PC-3 (cell line): ENCODE measurements at places on chromosomes 3 and 15. TPM values are rescaled to one million over a fixed set of nuclear protein-coding genes. Genes with fewer than 3 reads are reported as not detected.

Gene PIK3CB
- total RNA-seq: 8.3 and 15.7 TPM in 2 replicates

- DNase-seq: no peak
These were observed 46.6 kb downstream of the ANP32A start for GRCh38 chr15:68774120-68774519.

GRCh38 chr3:185532901-185533300 lies 19.5 kb downstream of the LIPH start:
- no peak for DNase-seq

DNA sequence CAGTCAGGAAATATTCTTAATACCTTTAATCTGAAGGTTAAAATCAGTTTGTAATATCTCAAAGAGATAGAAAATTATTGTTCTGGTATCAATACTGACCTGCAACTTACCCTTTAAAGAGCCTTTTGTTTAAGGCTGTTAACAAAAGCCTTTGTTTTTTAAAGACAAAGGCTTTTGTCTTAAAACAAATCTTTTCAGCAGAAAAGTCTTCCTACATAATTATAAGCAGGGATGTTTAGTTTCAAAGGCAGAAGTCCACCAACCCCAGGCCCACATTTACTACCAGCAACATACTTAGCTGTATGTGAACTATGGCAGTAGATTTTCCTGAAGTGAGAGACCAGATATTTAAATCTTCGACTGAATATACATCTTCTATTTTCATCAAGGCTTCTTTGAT lies 36.2 kb downstream of the SLC30A4 start:
- DNase-seq: no peak

DNA sequence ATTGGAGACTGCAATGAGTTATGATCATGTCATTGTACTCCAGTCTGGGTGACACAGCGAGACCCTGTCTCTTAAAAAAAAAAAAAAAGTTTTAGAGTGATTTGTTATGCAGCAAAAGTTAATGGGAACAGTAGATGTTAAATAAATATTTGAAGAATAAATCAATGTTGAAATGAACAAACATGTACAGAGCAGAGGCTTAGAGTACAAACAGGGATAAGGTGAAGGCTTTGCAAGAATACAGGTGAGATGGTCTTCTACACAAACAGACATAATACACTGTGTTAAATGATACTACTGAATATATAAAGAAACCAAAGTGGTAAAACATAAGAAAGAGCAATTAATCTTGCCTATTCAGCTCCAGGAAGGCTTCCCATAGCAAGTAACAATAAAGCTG lies 265.4 kb downstream of the CNTN3 start:
- no peak for DNase-seq

Gene KLHL25
- 7.2 and 12.5 TPM in 2 replicates for total RNA-seq

GRCh38 chr15:92879949-92880725 lies 20.0 kb upstream of the CHD2 start:
- no peak for DNase-seq

GRCh38 chr3:93969443-93969842 lies 4.3 kb downstream of the PROS1 start:
- DNase-seq: peak; percentile 85

GRCh38 chr3:196843435-196844110 lies 24.1 kb upstream of the SENP5 start:
- DNase-seq: no peak

DNA sequence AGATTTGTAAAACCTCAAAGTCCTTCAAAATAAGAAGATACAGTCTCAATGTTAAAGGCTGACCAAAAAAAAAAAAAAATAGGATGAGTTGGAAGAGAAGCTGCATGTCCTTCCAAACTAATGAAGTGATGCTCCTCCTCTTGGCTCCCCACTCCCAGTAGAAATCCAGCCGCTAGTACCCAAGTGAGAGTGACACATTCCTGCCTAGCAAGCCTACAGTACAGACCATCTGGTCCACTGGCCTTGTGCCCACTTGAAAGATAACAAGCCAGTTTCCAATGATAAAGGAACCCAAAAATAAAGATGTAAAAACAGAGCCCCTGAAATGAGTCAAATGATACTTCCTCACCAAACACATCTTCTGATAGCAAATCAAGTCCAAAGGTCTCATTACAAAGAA lies 258.7 kb upstream of the NSMCE3 start:
- no peak for DNase-seq

Gene C3orf20
- not detected in 2 replicates for total RNA-seq

DNA sequence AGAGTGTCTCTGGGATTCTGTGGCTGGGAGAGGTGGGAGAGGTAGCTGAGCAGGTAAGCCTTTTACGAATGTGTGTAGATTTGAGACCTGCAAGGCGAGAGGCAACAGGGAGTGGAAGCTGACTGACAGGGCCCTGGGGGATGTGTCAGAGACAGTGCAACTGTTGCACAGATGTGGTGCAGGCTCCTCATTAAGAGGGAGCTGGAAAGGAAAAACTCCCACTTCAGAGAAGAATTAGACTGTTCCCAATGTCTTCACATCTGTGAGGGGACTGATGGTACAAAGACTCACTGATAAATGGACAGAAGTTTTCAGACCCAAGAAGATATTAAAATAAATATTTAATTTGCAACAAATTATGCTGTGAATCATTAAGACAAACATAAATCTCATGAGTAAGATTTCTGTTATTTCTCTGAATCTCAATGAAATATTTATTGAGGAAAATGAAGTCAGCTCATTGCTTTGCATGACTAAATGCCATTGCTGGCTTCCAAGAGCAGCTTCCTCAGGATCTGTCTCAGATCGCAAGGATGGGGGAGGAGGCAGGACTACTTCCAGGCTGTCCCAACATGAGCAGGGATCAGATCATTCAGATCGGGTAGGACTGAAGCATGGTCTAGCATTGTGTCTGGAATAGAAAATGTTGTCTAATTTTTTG lies 127.3 kb upstream of the ROPN1 start:
- peak; percentile 97 for DNase-seq

- no peak for DNase-seq
These were observed 11.0 kb downstream of the CD47 start for GRCh38 chr3:108079877-108080276.

DNA sequence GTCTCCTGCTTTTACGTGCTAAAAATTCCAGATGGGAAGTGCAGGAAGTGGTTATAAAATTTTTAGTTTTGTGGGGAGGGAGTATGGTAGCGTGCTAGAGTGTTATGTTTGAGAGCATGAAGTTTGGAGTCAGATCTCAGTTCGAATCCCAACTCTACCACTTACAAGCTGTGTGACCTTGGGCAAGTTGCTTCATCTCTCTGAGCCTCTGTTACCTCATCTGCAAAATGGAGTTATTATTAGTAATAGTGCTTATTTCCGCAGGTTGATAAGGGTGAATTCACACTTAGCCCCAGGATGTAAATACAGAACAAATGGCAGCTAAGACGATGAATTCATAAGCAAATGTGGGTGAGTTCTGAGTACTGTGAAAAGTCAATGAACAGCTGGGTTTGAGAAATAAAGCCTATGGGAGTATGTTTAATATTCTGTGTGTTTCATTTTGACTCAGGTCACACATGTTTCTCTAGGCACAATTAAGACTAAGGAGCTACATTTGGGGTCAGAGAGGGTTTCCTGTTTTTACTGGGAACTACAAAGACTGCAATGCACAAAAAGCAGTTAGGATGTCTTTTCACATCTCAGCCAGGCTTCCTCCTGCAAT lies 73.1 kb upstream of the FEZF2 start:
- DNase-seq: no peak

DNA sequence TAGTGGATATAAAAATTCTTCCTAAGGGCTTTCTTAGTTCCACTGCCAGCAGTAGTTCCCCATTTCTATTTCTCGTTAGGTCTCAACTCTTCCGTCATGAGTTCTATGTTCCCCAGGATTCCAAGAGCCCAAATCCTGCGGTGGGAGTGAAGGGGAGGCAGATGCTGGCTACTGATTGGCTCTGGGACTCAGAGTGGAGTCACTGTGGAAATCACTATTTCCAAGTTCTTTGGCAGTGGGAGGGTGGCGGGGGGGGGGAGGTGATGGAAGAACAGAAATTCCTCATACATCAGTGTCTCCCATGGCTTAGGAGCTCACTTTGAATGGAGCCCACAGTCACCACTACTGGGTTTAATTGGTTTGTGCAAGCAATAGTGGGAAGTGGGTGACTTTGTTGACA lies 5.6 kb downstream of the CCR1 start:
- no peak for DNase-seq

DNA sequence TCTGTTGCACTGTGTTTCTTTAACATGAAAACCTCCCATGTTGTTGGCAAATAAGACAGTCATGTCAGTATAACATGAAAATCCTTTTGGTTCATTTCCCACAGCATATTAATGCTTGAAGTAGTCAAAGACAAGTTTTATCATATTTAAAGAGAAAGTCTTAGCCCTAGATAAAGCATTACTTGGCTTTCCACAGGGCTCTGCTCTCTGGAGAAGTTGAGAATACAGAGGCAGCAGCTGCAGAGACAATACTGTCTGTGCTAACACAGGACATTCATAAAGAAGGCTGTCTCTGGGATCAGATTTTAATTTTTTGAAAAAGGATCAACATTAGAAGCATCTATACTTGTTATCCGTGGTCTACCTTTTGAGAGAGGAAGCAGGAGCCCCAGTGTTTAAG lies 103.4 kb upstream of the SAMMSON start:
- DNase-seq: no peak

- DNase-seq: no peak
These were observed 325.5 kb downstream of the RBMS3 start for GRCh38 chr3:29606416-29606815.

- DNase-seq: no peak
These were observed 42.9 kb downstream of the ARNT2 start for GRCh38 chr15:80447077-80447476.

Gene BCL2A1
- total RNA-seq: 16.9 and 21.1 TPM in 2 replicates

GRCh38 chr3:188088948-188089685 lies 64.8 kb upstream of the LPP start:
- no peak for DNase-seq

Gene ABI3BP
- total RNA-seq: 23.4 and 31.6 TPM in 2 replicates

DNA sequence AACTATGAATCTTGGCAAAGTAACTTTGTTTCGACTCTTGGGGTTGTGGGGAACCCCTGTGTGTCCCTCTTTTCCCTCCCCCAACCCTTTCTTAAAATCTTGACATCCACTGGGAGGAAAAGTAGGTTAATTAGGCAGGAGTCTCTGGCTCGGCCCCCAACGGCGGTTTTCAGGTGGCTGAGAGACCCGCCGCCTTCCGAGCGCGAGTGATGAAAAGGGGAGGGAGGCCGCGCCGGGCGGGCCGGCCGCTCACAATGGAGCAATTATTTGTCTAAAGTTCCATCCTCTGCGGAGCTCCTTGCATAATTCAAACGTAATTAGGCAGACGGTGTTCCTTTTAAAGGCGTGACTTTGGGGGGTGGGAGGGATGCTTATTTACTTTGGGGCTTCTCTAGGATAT lies 51.7 kb downstream of the ZIC4 start:
- DNase-seq: no peak

DNA sequence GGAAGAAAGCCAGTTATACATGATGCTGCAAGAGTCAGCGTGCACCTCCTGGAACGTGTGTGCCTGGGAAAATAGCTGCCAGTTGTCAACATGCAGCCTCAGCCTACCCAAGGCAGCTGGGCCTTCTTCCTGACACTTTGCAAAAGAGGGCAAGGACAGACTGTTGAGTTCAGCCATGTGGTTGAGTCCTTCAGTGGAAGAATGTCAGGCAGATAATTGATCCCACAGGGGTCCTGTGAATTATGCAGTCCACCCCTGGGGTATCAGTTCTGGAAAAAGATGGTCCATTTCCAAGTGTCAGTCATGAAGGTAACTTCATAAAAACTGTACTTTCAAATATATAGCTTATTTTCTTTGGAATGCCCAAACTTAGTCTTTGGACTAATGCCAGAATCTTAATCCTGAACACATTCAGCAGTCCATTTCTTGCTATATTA lies 79.6 kb downstream of the ARNT2 start:
- no peak for DNase-seq

GRCh38 chr15:74552773-74553441 lies 11.9 kb downstream of the ARID3B start:
- DNase-seq: no peak

DNA sequence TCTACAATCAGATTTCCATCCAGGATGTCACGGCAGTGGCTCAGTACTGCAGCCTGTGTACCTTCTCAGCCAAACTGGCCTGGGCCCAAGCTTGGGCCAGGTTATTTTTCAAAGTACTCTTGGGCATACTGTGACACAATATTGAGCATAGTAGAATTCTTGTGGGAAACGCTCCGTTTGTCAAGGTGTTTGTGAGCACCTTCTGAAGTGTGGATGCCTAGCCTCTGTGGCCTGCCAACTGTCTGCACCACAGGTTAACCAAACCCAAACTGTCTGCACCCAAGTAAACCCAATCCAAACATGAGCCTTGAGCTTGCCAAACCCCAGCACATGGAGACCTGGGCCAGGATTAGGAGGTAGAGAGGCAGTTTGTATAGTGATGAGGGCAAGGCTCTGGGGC lies 25.4 kb downstream of the CTDSPL start:
- no peak for DNase-seq

- DNase-seq: no peak
These were observed 94.5 kb downstream of the FBN1 start for GRCh38 chr15:48550822-48551525.

DNA sequence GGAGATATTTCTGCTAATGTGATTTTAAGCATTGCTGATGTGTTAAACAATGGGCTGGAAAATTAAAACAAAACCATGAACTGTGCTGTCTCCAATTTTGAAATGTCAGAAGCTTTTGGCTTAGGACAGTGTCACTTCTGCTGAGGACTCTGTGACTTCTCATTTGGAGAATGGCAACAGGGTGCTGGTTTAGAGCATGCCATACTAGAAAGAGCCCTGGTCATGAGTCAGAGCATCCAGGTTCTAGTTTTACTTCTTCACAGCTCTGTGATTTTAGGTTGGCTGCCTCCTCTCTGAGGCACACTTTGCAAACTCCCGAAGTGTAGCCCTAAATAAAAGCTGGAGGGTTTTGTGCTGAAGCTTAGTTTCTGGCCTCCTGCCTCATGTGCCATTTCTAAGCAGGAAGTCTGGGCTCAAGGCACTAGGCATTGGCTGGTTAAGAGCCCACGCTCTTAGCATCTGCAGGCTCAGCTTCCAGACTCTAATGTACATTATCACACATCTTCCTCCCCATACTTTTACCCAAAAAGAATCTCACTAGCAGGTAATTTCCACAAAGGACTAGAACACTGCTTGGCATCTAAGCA lies 193.8 kb downstream of the CNTN3 start:
- DNase-seq: no peak

GRCh38 chr15:85671156-85671555 lies 123.6 kb downstream of the KLHL25 start:
- no peak for DNase-seq

Gene CATSPER2
- total RNA-seq: 0.55 and 4.0 TPM in 2 replicates

DNA sequence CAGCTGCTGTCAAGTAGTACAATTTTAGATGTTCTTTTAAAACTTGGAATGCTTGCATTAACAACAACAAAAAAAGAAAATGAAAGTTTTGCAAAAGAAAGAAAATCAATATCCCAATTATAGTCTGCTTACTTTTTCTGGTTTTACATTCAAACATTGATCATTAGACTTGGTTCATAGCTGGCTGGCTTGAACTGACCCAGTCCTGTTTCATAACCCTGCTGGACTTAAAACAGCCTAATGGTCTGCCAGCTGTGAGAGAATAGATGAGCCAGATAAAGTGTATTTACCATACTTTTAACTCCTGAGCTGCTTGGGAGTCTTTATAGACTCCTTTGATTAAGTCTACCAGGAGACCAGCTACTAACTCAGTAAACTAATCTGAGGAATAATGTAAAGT lies 59.2 kb downstream of the PIAS1 start:
- no peak for DNase-seq
